ENCODE measurements at places on chromosomes 2 and 18.

GRCh38 chr2:102636283-102636907 is 17.0 kb downstream of the SLC9A2 start:
- no peak for DNase-seq

- DNase-seq, result peak; percentile 75
Observed at GRCh38 chr2:171086352-171087290, 74.1 kb downstream of the TLK1 start.

- peak; percentile 70 for DNase-seq
Observed at GRCh38 chr2:224778474-224778877, 62.3 kb upstream of the CCDC195 start.

DNA sequence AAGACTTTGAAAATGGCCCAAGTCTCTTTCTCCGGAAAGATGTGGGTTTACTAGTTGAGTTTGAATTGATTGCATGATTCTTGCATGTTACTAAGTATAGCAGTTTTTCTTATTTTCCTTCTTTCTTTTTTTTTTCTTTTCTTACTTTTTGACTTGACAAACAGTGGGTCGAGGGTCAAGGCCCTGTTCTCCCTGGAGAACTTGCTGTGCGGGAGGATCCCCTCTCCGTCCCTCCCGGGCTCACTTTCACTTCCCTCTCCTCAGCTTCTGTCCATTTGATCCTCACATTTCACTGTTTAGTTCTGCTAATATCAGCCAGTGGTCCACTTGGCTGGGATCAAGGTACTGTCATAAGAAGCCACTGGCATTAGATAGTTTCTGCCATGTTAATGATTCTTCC is 767.4 kb downstream of the TDRD15 start:
- DNase-seq, result no peak

DNA sequence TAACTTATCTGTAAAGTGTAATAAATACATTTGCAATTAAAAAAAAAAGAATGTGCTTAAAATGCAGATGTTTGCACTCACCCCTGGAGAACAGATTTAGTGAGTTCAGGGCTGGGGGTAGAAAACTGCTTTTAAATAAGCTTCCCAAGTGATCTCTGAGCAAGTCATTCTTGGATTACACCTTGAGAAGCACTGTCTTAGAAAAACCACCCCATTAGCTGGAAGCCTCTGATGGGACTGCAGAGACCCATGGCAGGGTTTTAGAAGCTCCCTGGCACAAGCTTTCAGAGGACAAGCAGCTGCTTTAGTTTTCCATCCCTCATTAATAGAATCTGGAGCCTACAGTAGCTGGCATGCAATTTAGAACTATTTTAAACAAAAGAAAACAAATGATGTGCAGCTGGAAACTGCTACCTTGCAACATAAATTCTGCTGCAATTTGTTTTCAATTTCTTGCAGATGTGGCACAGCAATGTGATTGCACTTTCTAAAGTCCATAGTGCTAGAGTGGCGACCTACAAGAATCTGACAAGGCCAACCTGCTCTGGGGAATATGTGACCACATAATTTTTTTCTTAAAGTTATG is 141.5 kb downstream of the CDC42EP3 start:
- DNase-seq, result no peak

- DNase-seq, result no peak
Observed at GRCh38 chr18:22452226-22452668, 34.5 kb upstream of the CTAGE1 start.

DNA sequence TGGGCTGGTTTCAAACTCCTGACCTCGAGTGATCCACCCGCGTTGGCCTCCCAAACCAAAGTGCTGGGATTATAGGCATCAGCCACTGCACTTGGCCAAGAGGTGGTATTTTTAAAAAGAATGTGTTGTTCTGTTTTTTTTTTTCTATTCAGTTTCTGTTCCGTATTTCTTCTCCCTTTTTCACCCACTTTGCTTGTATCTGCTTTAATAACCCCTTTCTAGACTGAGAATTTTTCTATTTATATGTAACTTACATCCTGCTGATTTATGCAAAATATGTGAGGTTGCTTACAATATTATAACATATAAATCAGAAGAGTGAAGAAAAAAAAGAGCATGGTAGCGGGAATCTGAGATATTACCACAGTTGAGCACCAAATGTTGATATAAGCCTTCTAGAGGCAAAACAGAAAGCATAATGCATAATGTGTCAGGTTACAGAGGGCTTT is 17.2 kb upstream of the LYPD6B start:
- DNase-seq, result no peak

DNA sequence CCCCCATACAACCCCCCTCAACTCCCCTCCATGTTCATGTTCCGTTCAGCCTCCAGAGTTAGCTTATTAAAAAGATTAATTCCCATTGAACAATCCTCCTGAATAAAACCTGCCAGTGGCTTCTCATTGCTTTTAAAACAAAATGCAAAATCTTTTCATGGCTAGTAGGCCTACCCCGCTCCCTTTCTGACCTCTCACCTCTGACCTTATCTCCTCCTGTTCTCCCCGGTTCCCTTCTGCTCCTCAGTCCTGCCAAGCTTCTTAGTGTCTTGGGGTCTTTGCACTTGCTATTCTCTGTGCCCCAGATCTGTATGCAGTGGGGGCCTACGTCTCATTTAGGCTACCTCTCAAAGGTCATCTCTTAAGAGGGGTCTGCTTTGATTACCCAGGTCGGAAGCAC is 64.3 kb downstream of the RHOB start:
- no peak for DNase-seq

- DNase-seq, result no peak
Observed at GRCh38 chr2:196054631-196055030, 14.0 kb downstream of the DNAH7 start.

GRCh38 chr2:153394247-153394646 is 84.3 kb downstream of the RPRM start:
- no peak for DNase-seq

DNA sequence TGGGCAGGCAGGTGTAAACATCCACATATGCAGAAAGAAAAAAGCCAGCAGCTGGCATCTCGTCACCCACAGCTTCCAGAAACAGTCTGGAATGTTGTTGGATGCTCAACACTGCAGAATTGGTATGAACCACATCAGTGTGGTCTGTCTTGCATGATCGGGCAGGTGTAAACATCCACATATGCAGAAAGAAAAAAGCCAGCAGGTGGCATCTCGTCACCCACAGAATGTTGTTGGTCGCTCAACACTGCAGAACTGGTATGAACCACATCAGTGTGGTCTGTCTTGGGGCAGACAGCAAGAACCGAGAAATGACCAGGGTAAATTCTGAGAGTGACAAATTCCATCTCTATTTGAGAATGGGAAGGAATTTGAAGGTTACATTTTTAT is 39.6 kb downstream of the DOCK10 start:
- no peak for DNase-seq

DNA sequence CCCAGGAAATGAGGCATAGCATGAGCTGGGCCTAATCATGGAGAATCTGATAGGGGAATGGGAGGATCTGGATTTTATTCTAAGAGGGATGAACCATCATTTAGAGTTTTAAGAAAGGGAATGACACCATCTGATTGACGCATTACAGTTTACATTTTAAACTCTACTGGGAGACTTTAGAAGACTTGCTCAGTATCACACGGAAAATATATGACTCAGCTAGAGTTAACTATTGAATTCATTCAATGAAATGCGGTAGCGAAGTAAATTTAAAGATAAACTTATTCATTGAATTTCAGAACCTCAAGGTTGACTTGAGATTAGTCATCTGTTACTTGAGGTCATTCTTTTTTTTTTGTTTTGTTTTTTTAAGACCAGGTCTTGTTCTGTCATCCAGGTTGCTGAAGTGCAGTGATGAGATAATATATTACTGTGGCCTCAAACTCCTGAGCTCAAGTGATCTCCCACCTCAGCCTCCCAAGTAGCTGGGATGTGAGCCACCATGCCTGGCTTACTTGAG is 25.0 kb downstream of the MC4R start:
- DNase-seq, result no peak

DNA sequence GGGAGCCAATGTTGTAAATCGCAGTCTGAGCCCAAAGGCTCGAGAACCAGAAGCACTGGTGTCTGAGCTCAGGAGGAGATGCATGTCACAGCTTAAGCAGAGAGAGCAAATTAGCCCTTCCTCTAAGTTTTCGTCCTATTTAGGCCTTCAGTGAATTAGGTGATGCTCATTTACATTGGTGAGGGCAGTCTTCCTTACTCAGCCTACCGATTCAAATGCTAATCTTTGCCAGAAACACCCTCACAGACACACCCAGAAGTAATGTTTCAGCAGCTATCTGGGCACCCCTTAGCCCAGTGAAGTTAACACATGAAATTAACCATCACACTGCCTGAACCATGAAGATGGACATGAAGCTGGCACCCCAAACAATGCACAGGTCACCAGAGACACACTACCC is 385.1 kb downstream of the STK39 start:
- no peak for DNase-seq

GRCh38 chr2:72789241-72789640 is 36.6 kb downstream of the EXOC6B start:
- DNase-seq, result no peak

DNA sequence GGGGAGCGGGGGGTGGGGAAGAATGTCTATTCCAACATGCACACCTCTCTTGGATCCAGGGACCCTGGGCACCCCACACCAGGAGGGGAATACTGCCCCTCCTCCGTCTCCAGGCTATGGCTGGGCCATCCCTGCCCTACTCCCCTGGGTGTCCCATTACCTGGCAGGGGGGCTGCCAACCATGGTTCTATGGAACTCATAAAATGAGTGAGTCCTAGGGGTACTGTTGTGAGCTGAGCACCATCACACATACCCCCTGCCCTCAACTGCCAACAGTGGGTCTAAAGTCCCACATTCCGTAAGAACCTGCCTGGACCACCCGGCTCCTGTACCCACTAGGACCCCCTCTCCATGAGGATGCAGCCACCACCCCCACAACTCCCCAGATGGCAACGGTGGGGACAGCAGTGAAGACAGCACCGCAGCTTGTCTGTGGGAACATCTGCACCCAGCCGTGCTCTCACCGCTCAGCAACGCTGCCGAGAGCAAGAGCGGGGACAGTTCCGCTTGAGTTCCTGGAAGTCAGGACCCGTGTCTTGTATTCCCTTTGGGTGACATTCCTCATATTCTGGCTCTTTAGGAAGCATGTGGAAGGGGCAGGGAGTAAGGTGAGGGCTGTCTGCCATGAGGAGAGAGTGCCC is 41.5 kb downstream of the BIN1 start:
- no peak for DNase-seq

DNA sequence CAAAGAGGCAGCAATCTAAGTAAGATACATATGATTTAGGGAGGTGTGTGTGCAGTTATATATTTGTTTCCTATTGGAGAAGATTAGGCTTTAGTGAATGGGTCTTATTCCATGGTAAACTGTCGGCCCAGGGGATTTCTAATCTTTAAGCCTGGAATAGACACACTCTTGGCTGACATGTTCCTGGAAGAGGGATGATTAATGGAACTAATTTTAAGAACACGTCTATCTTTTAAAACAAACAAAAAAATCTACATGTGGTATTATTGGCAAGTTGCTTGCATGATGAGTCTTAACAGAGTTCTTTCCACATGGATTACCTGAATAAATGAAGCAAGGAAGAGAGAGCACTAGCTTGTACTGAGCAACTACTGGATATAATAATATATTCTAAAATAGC is 114.2 kb upstream of the NT5C1B start:
- DNase-seq, result no peak

GRCh38 chr2:72137498-72138010 is 10.1 kb downstream of the CYP26B1 start:
- DNase-seq, result peak; percentile 46

- DNase-seq, result no peak
Observed at GRCh38 chr2:208501206-208501605, 94.6 kb downstream of the PTH2R start.

- DNase-seq, result peak; percentile 38
Observed at GRCh38 chr2:38704664-38705063, 38.8 kb downstream of the GALM start.
